ENCODE measurements at places on chromosomes 12 and 14.

GRCh38 chr14:63895510-63895909, 42.7 kb downstream of the SYNE2 start:
- DNase-seq, result no peak

- DNase-seq, result no peak
Measured at GRCh38 chr12:65878540-65878939, 54.3 kb downstream of the HMGA2 start.

DNA sequence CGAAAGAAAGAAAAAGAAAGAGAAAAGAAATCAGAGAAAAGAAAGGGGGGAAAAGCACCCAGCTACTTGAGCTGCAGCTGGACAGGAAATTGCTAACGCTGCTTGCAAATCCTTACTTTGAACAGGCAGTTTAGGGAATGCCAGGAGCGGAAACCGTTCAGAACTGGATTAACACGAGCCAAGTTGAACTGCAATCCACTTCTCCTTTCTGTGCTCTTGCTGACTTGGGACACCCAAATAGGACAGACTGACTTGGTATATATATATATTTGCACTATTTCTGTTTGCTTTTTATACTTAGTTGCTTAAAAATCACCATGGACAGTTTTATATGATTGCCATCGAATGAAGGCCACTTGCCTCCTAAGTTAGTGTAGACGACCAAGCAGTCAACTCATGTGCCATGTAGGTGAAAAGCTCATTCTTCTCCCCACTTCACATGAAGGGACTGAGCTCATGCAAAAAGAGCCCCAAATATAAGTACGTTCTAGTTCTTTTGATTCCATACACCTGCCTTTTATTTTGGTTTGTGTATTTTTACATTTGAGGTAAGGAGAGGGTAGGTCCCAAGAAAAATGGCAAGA, 5.5 kb downstream of the DUSP6 start:
- DNase-seq, result no peak

GRCh38 chr14:96264853-96265252, 8.8 kb downstream of the BDKRB1 start:
- DNase-seq, result no peak

- no peak for DNase-seq
Measured at GRCh38 chr12:88253371-88253978, 111.4 kb downstream of the TMTC3 start.
